ENCODE measurements at places on chromosomes 2 and 18. TPM values are rescaled to one million over a fixed set of nuclear protein-coding genes. Genes with fewer than 3 reads are reported as not detected.

The ARHGEF4 gene
- total RNA-seq, result 7.9 TPM

The G6PC2 gene
- not detected for total RNA-seq

The LAMA1 gene
- total RNA-seq, result 1.8 TPM

The BBS5 gene
- 2.6 TPM for total RNA-seq

The GPR75 gene
- 0.29 TPM for total RNA-seq

The EVA1A gene
- 22.1 TPM for total RNA-seq

The UGT1A6 gene
- total RNA-seq, result not detected

The ERFE gene
- total RNA-seq, result not detected

GRCh38 chr2:60051991-60052390 is 501.5 kb downstream of the BCL11A start:
- no peak for DNase-seq
- no peaks in the 10 kb centered on the region for H3K36me3 ChIP-seq
- no peak overlapping the region for H3K27ac ChIP-seq
- H3K4me1 ChIP-seq, result no peaks in the 10 kb centered on the region

DNA sequence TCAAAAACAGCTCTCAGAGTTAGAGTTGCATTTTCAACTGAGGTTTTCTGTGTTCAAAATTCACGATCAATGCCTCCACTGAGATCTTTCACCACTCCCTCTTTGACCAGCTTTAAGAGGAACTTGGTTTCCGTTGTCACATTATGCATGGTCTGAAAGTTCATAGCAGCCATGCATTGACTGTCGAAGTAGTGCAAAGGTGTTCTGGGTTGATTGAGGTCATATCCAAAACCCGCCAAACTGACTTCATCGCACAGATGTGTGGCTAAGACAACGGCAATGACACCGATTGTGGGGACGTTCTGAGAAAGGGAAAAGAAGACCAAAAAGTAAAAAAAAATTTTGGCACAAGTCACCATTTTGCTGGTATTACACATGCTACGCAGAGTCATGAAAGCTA is 48.7 kb downstream of the ST3GAL5 start:
- H3K36me3 ChIP-seq, result no peaks in the 10 kb centered on the region
- H3K27me3 ChIP-seq, result no peaks in the 10 kb centered on the region
- H3K4me3 ChIP-seq, result no peak overlapping the region
- DNase-seq, result no peak
- H3K4me1 ChIP-seq, result no peaks in the 10 kb centered on the region

- no peaks in the 10 kb centered on the region for H3K27me3 ChIP-seq
- H3K36me3 ChIP-seq, result no peaks in the 10 kb centered on the region
- DNase-seq, result peak; percentile 56
- peaks cover 5% of the 10 kb centered on the region for H3K4me1 ChIP-seq
- peak overlapping the region; percentile 77 for H3K27ac ChIP-seq
- no peak overlapping the region for H3K4me3 ChIP-seq
Observed at GRCh38 chr2:55885127-55885943, 38.2 kb downstream of the EFEMP1 start.

GRCh38 chr2:189582809-189583192 is 2.2 kb upstream of the SLC40A1 start:
- H3K4me1 ChIP-seq, result no peaks in the 10 kb centered on the region
- H3K27ac ChIP-seq, result peak overlapping the region; percentile 98
- no peak for DNase-seq
- no peak overlapping the region for H3K4me3 ChIP-seq
- no peaks in the 10 kb centered on the region for H3K27me3 ChIP-seq

DNA sequence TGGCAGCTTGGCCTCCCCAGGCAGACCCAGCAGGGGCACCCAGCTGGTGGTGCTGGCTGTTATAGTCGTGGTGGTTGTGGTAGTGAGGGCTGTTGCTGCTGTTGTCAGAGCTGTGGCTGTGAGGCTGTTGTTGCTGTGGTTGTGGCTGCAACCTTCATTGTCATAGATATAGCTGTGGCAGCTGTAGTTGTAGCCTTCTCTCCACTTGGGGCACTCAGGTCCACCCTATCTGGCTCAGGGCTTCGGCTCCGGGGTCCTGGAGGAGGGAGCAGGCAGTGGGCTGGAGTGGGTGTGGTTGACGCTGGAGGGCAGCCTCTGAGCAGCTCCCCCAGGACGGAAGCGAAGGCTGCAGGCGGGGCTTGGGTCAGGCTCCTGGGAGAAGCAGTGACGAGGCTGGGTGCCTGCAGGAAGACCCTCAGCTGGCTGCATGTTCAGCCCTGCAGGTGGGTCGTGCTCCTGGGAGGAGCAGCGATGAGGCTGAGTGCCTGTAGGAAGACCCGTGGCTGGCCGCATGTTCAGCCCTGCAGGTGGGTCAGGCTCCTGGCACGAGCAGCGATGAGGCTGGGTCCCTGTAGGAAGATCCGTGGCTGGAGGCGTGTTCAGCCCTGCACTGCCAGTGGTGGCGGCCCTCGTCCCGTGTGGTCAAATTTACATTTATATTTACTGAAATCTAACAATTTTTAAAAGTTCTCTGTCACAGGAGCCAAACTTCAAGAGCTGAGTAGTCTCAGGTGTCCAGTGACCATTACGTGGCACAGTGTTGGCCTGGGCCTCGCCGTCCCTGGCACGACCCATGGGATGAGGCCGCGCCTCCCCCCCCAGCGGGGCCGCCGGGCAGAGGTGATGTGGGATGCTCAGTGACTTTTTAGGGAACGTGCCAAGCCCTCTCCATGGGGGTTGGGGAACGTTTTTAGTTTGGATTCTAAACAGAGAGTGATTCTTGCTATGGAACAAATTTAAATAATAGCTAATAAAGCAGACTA is 79.2 kb upstream of the PXDN start:
- H3K4me1 ChIP-seq, result no peaks in the 10 kb centered on the region
- no peak overlapping the region for H3K27ac ChIP-seq
- no peaks in the 10 kb centered on the region for H3K36me3 ChIP-seq
- no peak overlapping the region for H3K4me3 ChIP-seq

DNA sequence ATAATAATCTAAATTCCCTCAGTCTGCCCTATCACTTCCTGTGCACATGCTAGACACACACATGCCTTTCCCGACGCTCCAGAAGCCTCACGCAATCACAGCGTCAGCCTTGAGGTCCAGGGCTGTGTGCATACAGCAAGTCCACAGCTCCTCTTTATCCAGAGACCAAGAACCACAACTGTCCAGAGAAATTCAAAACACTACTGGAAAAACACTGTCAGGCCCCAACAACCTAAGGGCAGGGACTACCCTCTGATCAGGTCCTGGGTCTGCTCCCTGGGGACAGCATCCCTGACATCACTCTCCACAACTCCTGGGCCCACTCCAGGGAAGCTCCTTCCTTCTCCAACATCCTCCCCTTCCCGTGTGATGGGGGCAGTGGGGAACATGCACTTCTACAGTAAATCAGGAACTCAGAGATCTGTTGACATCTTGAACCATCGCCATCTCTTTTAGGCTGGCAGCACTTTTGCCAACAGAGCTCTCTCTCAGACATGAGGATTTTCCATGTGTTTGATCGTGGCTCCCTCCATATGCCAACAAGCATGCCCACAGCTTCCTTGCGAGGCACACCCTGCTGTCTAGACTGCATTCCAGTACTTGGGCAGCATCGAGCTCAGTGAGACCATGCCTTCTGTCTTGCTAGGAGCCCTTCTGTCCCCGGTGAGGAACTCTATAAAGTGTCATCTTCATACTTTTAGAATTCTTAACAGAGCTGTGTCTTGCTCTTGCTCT is 15.4 kb downstream of the TEX51 start:
- no peaks in the 10 kb centered on the region for H3K36me3 ChIP-seq
- no peak overlapping the region for H3K27ac ChIP-seq
- H3K27me3 ChIP-seq, result no peaks in the 10 kb centered on the region
- no peak overlapping the region for H3K4me3 ChIP-seq

DNA sequence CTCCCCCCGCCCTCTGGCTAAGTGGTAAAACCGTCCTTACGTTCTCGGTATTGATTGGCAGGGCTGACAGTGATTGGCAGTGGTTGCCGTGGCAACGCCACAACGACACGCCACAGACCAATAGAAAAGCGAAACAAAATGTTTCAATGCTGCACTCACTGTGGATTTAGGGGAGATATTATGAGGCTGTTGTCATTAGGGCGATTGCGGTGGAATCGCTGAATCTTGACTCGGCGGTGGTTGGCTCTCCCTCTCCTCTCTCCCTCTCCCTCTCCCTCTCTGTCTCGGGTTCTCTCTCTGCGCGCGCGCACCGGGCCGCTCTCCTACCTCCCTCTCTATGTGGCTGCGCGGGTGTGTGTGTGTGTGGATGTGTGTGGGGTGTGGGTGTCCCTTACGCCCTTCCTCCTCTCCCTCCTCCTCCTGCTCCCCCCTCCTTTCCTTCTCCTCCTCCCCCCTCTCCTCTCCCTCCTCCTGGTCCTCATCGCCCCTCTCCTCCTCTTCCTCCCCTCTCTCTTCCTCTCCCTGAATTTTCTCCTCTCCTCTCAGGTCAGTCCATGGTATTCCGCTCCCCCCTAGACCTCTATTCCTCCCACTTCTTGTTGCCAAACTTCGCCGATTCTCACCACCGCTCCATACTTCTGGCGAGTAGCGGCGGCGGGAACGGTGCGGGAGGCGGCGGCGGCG is at the start of gene SIX3:
Gene SIX3, plus strand, starts transcription at position 152 of the 684 bp plus-strand sequence. Its CDS starts 403 bp downstream, at position 555.
- no peak within 1 kb of the TSS for H3K27ac ChIP-seq
- no peaks in the 10 kb centered on the region for H3K36me3 ChIP-seq
- H3K4me1 ChIP-seq, result peaks cover 27% of the 10 kb centered on the region
- no peak within 1 kb of the TSS for H3K4me3 ChIP-seq
- peaks cover 3% of the 10 kb centered on the region for H3K27me3 ChIP-seq
- no peak for DNase-seq

DNA sequence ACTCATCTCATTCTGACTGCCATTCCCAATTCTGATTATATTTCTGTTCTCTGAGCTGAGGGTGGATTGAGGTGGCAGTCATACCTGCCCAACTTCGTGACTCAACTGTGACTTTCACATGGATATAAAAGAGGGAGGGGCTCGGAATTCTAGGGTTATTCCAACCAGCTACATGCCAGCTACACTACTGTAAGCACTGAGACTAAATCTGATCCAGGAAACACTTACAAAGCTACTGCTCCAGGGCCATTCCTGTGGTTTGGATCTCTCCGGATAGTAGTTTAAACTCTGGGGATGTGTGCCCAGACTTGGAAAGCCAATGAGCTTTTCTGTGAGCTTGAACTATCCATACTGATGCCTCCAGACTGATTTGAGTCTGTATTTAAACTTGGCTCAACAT is 7.9 kb downstream of the MAP2 start:
- H3K27ac ChIP-seq, result no peak overlapping the region
- no peaks in the 10 kb centered on the region for H3K36me3 ChIP-seq
- H3K27me3 ChIP-seq, result no peaks in the 10 kb centered on the region
- H3K4me1 ChIP-seq, result no peaks in the 10 kb centered on the region

DNA sequence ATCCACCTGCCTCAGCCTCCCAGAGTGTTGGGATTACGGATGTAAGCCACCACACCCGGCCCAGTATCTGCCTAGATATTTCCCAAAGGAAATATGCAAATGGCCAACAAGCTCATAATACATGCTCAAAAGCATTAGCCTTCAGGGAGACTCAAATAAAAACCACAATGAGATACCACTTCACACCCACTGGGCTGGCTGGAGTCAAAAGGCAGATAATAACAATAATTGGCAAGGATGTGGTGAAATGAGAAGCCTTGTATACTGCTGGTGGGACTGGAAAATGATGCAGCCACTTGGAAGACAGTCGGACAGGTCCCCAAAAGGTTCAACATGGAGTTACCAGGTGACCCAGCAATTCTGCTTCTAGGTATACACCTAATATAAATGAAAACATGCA is 20.5 kb upstream of the ZNF516 start:
- H3K27ac ChIP-seq, result no peak overlapping the region
- no peak for DNase-seq
- H3K4me1 ChIP-seq, result peaks cover 3% of the 10 kb centered on the region
- H3K4me3 ChIP-seq, result no peak overlapping the region
- H3K27me3 ChIP-seq, result no peaks in the 10 kb centered on the region

DNA sequence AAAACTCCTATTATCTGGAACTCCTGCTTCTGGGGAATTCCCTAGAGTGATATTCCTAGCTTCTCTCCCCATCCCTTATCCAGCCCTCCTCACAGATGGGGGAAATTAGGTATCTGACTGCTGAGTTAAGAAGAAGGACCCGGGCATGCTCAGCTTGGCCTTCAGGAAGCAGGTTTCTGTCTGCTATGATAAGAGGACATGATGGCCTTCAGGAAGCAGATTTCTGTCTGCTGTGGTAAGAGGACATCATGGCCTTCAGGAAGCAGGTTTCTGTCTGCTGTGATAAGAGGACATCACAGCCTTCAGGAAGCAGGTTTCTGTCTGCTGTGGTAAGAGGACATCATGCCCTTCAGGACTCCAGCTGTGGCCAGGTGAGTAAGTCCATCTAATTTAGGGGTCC is 65.2 kb downstream of the PLEKHM3 start:
- H3K36me3 ChIP-seq, result no peaks in the 10 kb centered on the region
- H3K27me3 ChIP-seq, result no peaks in the 10 kb centered on the region
- no peak overlapping the region for H3K27ac ChIP-seq
- no peak for DNase-seq
- H3K4me1 ChIP-seq, result no peaks in the 10 kb centered on the region

DNA sequence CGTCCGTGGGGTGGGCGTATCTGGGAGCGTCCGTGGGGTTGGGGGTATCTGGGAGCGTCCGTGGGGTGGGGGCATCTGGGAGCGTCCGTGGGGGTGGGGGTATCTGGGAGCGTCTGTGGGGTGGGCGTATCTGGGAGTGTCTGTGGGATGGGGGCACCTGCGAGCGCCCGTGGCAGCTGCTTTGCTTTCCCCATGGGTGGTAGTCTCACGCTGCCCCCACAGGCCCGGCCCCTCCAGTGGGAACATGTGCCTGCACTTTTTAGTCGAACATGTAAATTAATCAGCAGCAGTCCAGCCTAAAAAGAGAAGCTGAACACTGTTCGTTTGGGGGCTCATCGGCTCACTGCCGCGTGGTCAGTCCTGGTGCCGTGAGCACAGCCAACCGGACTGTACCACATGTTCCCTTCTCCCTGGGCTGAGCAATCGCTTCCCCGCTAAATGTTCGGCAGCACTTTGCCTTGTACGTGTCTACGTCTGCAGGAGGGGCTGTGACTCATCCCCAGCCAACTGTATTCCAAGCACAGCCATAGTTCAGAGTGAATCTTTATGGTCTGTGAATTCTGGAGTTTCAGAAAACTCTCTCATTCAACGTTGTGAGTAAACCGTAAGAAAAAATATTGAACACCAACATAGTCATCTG is 271.5 kb downstream of the AGAP1 start:
- no peak overlapping the region for H3K4me3 ChIP-seq
- H3K27ac ChIP-seq, result no peak overlapping the region
- H3K4me1 ChIP-seq, result no peaks in the 10 kb centered on the region
- no peaks in the 10 kb centered on the region for H3K36me3 ChIP-seq

GRCh38 chr2:158797963-158798700 is 3.0 kb downstream of the DAPL1 start:
- H3K4me3 ChIP-seq, result no peak overlapping the region
- no peak for DNase-seq
- no peaks in the 10 kb centered on the region for H3K27me3 ChIP-seq
- H3K36me3 ChIP-seq, result no peaks in the 10 kb centered on the region
- no peaks in the 10 kb centered on the region for H3K4me1 ChIP-seq
